ENCODE measurements at places on chromosomes 5 and 9.

- DNase-seq, result peak; percentile 53
These were observed 394.5 kb upstream of the EDIL3 start for GRCh38 chr5:84779186-84779585.

- no peak for DNase-seq
These were observed 5.8 kb downstream of the CEP72 start for GRCh38 chr5:617896-618295.

GRCh38 chr9:128696923-128697707 is 5.2 kb upstream of the PKN3 start:
- no peak for DNase-seq

GRCh38 chr9:117734082-117734481 is 29.9 kb downstream of the TLR4 start:
- no peak for DNase-seq

- peak; percentile 60 for DNase-seq
These were observed 205.0 kb upstream of the DAPK1 start for GRCh38 chr9:87292449-87293191.

DNA sequence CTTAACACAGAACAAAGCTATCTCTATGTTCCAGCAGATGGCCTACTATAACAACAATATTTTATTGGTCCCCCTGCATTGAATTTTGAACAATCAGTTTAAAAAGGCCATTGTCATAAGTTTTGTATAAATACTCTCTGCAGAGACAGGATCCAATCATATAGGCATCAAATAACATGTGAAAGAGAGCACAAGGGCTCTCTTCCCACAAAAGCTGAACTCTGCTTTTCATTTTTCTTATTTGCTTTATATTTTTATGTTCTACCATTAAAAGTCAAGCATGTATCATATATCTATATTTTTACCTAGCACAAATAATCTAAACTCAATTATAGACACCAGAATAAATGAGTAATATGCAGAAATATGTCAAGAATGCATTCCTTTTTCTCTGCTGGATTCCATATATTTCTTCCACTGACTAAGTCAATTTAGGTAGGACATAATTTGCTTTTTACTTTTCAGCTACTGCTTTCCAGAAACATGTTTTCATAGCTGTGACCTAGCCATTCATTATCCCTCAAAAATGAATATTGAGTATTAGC is 143.6 kb downstream of the CDH9 start:
- DNase-seq, result peak; percentile 5

GRCh38 chr9:14941501-14942405 is 31.5 kb upstream of the FREM1 start:
- no peak for DNase-seq

DNA sequence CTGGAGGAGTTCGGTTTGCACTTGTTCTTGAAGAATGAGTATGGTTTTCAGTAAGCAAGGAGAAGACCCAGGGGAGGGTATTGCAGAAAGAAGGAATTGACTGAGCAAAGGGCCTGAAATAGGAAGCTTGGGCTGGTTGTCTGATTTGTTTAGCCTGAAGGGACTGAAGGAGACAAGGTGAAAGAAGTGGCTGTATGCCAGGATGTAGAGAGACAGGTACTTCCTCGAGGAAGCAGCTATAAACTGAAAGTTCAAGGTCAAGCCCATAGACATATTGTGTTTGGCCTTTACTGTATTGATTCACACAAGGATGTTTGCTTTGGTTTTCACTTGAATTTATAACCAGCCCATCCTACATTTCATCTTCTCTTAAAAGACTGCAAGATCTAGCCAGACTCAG is 183.1 kb downstream of the PALM2AKAP2 start:
- DNase-seq, result no peak

Data from astrocyte (in vitro differentiated cells and primary cell).